Pancreas (tissue), 10 donors: ENCODE measurements at places on chromosomes 5 and 9. TPM values are rescaled to one million over a fixed set of nuclear protein-coding genes. Genes with fewer than 3 reads are reported as not detected.

- DNase-seq = no peak
- H3K4me1 ChIP-seq = no peaks in the 10 kb centered on the region
- no peaks in the 10 kb centered on the region for H3K36me3 ChIP-seq
- H3K4me3 ChIP-seq = no peak overlapping the region
- H3K27me3 ChIP-seq = no peaks in the 10 kb centered on the region
- no peak overlapping the region for H3K27ac ChIP-seq
Observed at GRCh38 chr5:178176791-178177190, 10.4 kb downstream of the GMCL2 start.

GRCh38 chr5:154395407-154396106, 50.2 kb upstream of the SAP30L start:
- no peak overlapping the region for H3K4me3 ChIP-seq
- no peaks in the 10 kb centered on the region for H3K36me3 ChIP-seq
- H3K4me1 ChIP-seq = peaks cover 4% of the 10 kb centered on the region
- DNase-seq = no peak

DNA sequence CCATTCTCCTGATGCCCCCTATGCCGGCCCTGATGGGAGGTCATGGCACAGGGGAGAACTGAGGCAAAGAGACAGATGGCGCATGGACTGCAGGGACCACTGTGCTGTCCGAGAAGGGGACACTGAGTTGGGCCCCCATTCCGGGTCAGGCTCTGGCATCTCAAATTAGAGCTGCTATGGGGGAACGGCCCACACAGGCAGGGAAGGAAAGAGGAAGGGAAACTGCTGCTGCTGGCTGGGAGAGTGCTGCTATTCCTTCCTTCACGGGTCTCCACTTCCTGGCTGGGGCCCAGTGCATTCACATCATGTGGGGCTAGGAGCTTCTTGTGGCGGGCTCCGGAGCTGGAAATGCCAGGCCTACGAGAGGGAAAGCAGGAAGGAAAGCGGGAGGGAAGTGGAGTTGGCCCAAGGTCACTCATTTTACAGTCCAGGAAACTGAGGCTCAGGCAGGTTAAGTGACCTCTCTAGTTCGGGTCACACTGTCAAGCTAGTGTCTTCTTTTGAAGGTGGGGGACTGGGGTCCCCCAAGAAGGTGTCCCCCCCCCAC, 1.3 kb upstream of the CARD19 start:
- no peaks in the 10 kb centered on the region for H3K36me3 ChIP-seq
- no peaks in the 10 kb centered on the region for H3K4me1 ChIP-seq
- no peaks in the 10 kb centered on the region for H3K27me3 ChIP-seq
- H3K4me3 ChIP-seq = peak overlapping the region; percentile 43

DNA sequence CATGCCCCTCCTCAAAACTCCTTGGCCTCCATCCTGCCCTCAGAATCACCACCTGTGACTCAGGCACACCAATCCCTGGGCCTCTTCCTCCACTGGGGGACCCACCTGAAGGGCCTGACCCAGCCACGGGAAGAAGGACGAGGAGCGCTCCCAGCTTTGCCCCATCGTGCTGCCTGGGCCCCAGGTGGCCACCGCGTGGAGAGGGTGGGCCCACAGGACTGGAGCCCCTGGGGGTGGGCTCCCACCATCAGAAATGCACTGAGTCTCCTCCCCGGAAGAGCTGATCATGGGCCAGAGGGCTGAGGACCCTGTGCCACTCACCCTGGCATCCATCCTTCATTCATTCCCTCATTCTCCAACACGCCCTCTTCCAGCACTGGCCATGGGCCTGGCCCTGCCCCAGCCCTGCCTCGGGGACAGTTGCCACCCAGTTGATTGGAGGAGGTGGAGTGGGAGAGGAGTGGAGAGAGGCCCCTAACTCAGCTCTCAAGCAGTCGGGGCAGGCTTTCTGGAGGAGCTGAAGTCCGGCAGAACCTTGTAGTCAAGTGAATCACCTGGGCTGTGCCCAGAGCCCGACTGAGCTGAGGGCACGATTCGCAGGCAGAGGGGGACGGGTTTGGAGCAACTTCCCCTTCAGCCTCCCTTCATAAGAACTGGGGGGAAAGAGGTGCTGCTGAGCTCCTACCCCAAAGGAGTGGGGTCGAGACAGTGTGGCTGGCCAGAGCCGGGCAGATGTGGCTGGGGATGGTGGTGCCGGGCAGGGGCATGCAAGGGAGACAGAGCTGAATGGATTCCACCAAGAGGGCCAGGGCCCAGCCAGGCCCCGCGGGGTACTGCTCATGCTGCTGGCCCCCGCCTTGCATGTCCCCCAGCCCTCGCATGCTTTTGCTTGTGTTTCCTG, 29.6 kb downstream of the DNM1 start:
- DNase-seq = no peak
- no peak overlapping the region for H3K27ac ChIP-seq
- H3K27me3 ChIP-seq = no peaks in the 10 kb centered on the region
- H3K4me3 ChIP-seq = no peak overlapping the region

The PTRH1 gene
- total RNA-seq = 10.9 TPM

DNA sequence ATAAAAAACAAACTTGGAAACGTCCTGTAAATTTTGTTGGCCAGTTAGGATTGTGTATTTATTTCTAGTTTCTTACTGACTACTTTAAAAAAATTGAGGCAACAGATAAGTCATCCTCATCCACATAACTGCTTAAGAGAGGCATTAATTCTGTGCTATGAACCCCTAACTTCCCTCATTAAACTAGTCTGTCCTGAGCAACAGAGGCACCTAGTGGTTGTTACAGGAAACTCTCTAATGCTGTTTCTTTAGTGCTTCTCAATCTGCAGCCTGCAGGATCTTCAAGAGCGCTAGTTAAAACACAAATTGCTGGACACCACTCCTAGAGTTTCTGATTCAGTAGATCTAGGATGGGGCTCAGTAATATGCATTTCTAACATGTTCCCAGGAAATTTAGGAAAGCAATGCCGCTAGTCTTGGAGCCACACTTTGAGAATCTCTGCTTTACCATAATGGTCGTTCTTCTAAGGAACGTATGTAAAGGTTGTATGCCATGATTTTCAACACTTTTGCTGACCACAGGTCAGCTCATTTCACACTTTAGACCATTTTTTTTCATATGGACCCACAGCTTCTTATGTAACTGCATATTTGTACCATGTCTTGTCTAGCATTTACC, 410.1 kb upstream of the SMARCA2 start:
- H3K27ac ChIP-seq = no peak overlapping the region
- H3K4me3 ChIP-seq = no peak overlapping the region
- no peaks in the 10 kb centered on the region for H3K27me3 ChIP-seq
- no peaks in the 10 kb centered on the region for H3K36me3 ChIP-seq
- no peak for DNase-seq
- H3K4me1 ChIP-seq = no peaks in the 10 kb centered on the region

DNA sequence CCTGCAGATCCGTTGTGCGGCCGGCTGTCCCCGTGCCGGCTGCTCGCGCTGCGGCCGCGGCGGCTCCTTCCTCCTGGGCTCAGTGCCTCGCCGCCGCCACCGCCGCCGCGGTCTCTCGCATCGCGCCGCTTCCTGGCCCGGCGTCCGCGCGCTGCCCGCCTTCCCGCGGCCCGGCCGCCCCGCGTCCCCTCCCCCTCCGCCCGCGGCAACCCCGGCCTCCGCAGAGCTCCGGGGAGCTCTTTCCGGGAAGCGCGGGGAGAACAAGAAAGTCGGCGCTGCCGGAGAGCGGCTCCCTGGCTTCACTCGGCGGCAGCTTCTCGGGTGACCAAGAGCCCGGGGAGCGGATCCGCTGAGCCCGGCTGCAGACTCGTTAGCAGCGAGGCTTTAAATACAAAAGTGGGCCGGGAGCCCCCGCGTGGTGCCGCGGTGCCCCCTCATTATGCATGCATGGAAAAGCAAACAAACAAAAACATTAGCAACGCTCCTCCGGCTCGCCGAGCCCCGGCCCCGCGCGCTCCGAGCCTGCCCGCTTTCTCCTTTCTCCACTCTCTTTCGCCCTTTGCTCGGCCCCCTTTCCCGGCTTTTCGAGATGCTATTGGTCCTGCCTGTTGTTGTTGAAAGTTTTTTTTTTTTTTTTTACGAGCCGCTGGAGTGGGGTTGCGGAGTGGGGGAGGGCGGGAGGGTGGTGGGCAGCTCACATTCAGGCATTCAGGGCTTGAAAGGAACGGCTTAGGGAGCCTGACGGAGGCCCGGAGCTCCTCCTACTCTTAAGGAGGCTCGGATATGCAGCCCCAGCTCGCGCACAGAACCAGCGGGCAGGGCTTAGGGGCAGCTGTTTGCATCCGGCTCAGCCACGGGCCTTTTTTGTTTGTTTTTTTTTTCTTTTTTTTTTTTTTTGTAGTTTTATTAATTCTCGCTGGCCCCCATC, at the start of gene GAS1:
Gene GAS1 (minus strand): TSS at position 361 of the 928 bp plus-strand sequence. CDS start 727 bp downstream, outside the sequence.
- no peaks in the 10 kb centered on the region for H3K36me3 ChIP-seq
- DNase-seq = peak; percentile 89
- peaks cover 8% of the 10 kb centered on the region for H3K4me1 ChIP-seq
- peak within 1 kb of the TSS; percentile 80 for H3K4me3 ChIP-seq

The FAM78A gene
- total RNA-seq = 3.9 TPM

The DNLZ gene
- total RNA-seq = 10.5 TPM

- H3K27me3 ChIP-seq = no peaks in the 10 kb centered on the region
- no peak overlapping the region for H3K4me3 ChIP-seq
- no peaks in the 10 kb centered on the region for H3K4me1 ChIP-seq
- H3K27ac ChIP-seq = no peak overlapping the region
- no peak for DNase-seq
Observed at GRCh38 chr5:2039180-2039531, 156.4 kb upstream of the IRX4 start.

- no peak overlapping the region for H3K4me3 ChIP-seq
- H3K27me3 ChIP-seq = no peaks in the 10 kb centered on the region
- H3K4me1 ChIP-seq = peaks cover 16% of the 10 kb centered on the region
Observed at GRCh38 chr5:132466433-132467286, 23.9 kb downstream of the IRF1 start.

The NCS1 gene
- total RNA-seq = 5.9 TPM

The PIP5KL1 gene
- 2.2 TPM for total RNA-seq

GRCh38 chr5:138565100-138565821, 9.9 kb downstream of the HSPA9 start:
- H3K27ac ChIP-seq = no peak overlapping the region
- DNase-seq = no peak
- no peak overlapping the region for H3K4me3 ChIP-seq
- no peaks in the 10 kb centered on the region for H3K27me3 ChIP-seq
- peaks cover 39% of the 10 kb centered on the region for H3K36me3 ChIP-seq
- no peaks in the 10 kb centered on the region for H3K4me1 ChIP-seq

The BARHL1 gene
- not detected for total RNA-seq

The ENTREP1 gene
- total RNA-seq = 6.6 TPM

The ESM1 gene
- total RNA-seq = not detected

The PDE6A gene
- total RNA-seq = not detected

- no peaks in the 10 kb centered on the region for H3K27me3 ChIP-seq
- H3K4me3 ChIP-seq = no peak overlapping the region
- H3K27ac ChIP-seq = no peak overlapping the region
Observed at GRCh38 chr5:179055436-179055835, 4.7 kb upstream of the ZNF354C start.

DNA sequence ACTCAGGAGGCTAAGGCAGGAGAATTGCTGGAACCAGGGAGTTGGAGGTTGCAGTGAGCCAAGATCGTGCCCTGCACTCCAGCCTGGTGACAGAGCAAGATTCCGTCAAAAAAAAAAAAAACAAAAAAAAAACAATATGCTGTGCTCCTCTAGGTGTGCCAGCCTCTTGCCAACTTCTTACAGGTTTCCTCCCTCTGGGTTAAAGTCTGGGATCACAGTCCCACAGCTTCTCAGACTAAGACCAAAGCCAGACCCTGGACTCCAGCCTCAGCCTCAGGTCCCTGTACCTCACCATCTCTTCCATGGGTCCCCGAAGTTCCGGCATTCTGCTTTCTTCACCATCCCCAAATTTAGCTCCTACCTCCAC, 180.8 kb upstream of the MVB12B start:
- no peaks in the 10 kb centered on the region for H3K27me3 ChIP-seq
- no peak overlapping the region for H3K4me3 ChIP-seq
- H3K4me1 ChIP-seq = no peaks in the 10 kb centered on the region
- H3K36me3 ChIP-seq = no peaks in the 10 kb centered on the region

DNA sequence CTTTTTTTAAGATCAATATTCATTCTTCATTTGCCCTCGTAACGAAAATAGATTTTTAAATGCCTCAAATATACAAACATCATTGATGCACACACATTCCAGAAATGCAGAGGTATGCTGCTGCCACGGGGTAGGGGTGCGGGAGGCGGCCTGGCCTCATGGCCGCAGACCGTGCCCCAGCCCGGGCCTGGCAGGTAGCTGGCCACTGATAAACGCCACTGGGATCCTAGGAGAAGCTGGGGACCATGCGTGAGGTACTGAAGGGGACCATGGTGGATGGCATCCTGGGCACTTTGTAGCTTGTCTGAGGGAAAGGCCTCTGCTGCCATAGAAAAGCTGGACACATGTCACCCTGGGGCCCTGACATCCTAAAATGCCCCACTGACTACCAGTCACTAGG, 6.5 kb downstream of the ORM2 start:
- no peaks in the 10 kb centered on the region for H3K4me1 ChIP-seq
- DNase-seq = no peak
- no peak overlapping the region for H3K4me3 ChIP-seq
- H3K27ac ChIP-seq = no peak overlapping the region
- H3K27me3 ChIP-seq = no peaks in the 10 kb centered on the region

GRCh38 chr5:119319401-119319800, 36.4 kb upstream of the TNFAIP8 start:
- DNase-seq = no peak
- H3K36me3 ChIP-seq = no peaks in the 10 kb centered on the region
- H3K4me3 ChIP-seq = no peak overlapping the region
- peaks cover 5% of the 10 kb centered on the region for H3K4me1 ChIP-seq
- H3K27ac ChIP-seq = no peak overlapping the region

The DOLPP1 gene
- 6.0 TPM for total RNA-seq

DNA sequence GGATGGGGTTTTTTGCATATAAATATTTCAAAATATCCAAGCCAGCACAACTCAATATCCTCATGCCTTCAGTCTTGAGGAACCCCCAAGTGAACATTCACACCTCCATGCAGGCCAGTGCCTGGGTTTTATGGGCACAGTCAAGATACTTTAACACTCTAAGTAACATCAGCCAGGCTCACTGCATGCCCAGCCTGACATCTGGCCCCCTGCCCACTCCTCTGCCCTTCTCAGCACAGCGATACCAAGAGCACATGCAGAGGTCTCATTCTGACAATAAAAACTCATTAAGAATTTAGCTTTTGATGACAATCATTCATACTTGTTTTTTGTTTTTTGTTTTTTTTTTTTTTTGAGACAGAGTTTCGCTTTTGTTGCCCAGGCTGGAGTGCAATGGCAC, 250.0 kb downstream of the CWC27 start:
- H3K27me3 ChIP-seq = no peaks in the 10 kb centered on the region
- no peaks in the 10 kb centered on the region for H3K4me1 ChIP-seq
- no peak overlapping the region for H3K4me3 ChIP-seq
- DNase-seq = no peak
- no peaks in the 10 kb centered on the region for H3K36me3 ChIP-seq
- no peak overlapping the region for H3K27ac ChIP-seq

The HDAC3 gene
- total RNA-seq = 17.8 TPM

The SLC36A2 gene
- not detected for total RNA-seq
